ENCODE measurements at places on chromosomes 16 and 17.

DNA sequence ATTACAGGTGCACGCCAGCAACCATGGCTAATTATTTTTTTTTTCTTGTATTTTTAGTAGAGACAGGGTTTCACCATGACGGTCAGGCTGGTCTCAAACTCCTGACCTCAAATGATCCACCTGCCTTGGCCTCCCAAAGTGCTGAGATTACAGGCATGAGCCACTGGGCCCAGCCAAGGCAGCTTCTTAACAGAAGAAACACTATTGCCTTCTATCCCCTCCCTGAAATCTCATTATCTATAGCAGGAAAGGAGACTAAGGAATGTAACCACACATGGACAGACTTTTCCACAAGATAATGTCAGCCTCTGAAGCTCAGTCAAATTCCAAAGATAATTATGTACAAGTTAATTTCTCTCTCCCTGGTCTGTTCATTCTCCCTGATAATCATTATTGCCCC is 5.7 kb upstream of the ZP2 start:
- no peak for DNase-seq

- DNase-seq = no peak
These were observed 15.6 kb downstream of the CDH8 start for GRCh38 chr16:62020681-62021080.

GRCh38 chr16:77276661-77277060 is 77.5 kb downstream of the SYCE1L start:
- no peak for DNase-seq

DNA sequence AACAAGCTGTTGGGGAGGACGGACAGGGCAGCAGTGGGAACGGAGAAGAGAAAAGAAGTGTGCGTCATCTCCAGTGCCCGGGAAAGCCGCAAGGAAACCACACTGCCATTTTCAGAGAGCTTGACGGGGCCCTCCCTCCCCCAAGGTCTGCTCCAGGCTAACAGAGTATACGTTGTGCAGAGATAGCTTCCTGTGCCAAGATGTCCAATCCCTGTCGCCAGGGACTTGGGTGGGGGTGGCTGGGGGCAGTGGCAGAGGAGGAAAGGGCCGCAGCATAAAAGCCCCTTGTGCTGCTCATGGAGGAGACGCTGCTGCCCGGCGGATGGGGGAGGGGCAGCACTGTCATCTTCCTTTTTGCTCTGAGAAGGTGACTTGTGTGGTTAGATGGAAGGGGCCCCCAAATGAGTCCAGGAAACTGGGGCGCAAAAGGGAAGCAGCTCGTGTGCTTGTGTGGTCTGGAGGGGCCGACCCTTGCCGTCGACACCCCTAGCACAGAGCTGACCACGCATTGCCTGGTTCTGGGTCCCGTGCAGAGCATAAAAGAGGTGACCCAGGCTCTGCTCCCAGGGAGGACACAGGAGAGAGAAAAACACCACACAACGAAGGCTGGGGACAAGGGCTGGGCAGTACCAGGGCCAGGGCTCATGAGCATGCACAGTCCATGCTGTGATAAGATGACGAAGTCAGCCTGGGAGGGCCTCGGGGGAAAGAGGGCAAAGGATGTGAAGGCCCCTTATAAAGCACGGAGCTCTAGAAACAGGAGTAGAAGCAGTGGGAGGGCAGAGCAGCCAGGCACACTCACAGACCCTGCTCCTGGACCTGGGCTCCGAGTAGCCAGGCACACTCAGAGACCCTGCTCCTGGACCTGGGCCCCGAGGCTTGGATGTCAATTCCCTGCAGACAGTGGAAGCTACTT is 372.7 kb downstream of the SLC39A11 start:
- DNase-seq = peak; percentile 48

- no peak for DNase-seq
These were observed 11.3 kb upstream of the CD300A start for GRCh38 chr17:74455025-74455545.

DNA sequence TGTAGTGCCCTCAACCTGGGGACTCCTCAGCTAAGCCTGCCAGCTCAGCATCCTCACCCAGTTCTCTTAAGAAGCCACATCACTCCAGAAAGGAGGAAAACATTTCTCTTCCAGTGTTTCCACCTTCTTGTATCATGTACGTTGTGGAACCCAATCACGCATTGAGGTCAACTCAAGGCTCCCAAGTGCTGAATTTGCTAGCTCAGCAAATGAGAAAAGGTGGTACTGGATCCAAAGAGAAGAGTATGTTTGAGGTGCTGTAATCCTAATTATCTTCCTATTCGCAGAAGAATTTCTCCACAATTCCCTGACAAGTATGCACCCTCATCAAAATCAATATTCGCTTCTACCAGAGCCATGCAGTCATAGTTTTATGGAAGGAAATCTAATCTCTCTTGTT is 335.0 kb upstream of the C16orf82 start:
- DNase-seq = no peak

DNA sequence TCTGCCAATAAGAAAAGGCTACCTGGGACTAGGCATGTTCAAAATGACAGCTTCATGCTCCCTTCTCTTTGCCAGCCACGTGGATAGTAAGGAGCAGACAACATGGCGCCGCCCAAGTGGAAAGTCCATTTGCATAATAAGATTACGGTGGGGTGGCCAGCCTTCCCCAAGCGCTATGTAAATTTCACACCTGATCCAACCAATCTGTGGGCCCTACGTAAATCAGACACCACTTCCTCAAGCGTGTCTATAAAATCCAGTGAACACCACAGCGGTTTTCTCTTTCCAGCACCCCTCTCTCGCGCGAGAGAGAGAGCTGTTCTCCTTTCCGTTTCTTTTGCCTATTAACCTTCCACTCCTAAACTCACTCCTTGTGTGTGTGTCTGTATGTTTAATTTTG is 140.3 kb upstream of the ERCC4 start:
- no peak for DNase-seq

- no peak for DNase-seq
These were observed 572 bp downstream of the PSMB6 start for GRCh38 chr17:4796552-4796920.

GRCh38 chr16:1613211-1613622 is 1.1 kb downstream of the CRAMP1 start:
- no peak for DNase-seq

DNA sequence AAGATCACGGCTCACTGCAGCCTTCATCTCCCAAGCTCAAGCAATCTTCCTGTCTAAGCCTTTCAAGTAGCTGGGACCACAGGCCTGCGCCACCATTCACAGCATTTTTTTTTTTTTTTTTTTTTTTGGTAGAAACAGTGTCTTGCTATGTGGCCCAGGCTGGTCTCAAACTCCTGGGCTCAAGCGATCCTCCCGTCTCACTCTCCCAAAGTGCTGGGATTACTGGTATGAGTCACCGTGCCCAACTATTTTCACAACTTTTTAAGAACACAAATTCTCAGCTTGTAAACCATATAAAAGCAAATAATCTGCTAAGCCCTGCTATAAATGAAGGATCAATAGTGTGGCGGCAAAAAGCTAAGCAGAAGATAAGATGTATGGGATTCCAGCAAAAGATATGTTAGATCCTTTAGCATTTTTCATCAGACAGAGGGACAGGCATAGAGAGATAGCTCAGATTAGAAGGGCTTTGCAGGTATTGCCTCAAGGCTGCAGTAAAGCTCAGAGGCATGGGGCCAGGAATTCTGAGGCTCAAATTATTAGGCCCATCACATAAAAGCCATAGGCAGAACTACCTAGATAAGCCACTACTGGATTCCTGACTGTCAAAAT is 55.1 kb downstream of the EMP2 start:
- no peak for DNase-seq

- DNase-seq = peak; percentile 72
These were observed 34.1 kb upstream of the MMP2 start for GRCh38 chr16:55444754-55445485.

GRCh38 chr16:85485379-85485778 is 127.7 kb upstream of the GSE1 start:
- DNase-seq = no peak

DNA sequence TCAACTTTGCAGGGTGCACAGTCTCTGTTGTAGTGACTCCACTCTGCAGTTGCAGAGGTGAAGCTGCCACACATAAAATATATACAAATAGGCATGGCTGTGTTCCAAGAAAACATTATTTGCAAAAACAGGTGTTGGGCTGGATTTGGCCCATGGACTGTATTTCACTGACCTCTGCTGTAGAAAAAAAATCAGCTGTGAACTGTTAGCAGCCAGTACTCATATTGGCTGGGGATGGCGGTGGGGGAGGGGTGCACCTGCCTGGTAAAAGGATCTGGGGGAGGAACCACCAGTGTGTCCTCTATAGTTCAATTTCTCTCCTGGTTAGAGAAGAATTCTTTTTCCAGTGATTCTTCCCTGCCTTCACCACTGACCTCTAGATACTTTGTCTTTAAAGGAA is 50.0 kb downstream of the SHISA9 start:
- no peak for DNase-seq

DNA sequence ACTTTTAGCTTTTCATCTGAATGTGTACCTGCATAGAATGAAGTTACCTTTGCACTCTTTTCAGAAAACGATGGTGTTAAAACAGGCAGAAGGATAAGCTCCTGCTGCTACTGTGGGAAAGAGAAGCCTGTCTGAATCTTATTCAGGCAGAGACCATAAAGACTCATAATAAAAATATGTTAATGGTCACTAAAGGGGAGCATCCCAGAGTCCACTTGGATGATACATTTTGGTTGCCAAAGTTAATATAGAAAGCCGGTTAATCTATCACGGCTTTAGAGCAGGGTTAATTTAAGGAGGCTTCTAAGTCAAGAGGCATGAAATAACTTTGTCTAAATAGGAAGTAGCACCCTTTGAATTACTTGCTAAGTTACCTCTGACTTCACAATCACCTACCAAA is 2.9 kb downstream of the MARCHF10 start:
- DNase-seq = no peak
